ENCODE measurements at places on chromosomes 3 and 15. TPM values are rescaled to one million over a fixed set of nuclear protein-coding genes. Genes with fewer than 3 reads are reported as not detected.
A peak's percentile ranks its signal among the peaks of the same experiment; 100 is the strongest.

DNA sequence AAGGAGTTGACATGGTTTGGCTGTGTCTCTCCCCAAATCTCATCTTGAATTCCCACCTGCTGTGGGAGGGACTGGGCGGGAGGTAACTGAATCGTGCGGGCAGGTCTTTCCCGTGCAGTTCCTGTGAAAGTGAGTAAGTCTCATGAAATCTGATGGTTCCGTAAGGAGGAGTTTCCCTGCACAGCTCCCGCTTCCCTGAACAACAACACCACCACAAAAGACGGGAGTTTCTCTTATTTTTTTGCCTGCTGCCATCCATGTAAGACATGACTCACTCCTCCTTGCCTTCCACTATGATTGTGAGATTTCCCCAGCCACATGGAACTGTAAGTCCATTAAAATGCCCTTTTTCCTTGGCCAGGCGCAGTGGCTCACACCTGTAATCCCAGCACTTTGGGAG, 22.7 kb downstream of the XXYLT1 start:
- DNase-seq, result no peak

DNA sequence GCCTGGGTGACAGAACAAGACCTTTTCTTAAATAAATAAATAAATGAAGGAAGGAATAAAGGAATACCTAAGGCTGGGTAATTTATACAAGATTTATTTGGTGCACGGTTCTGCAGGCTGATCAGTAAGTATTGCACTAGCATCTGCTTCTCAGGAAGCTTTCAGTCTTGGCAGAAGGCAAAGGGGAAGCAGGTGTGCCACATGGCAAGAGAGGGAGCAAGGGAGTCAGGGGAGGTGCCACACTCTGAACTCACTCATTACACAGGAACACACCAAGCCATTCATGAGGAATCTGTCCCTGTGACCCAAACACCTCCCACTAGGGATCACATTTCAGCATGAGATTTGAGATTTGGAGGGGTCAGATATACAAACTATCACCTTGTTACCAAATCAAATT, 56.4 kb downstream of the PRKCI start:
- DNase-seq, result no peak

DNA sequence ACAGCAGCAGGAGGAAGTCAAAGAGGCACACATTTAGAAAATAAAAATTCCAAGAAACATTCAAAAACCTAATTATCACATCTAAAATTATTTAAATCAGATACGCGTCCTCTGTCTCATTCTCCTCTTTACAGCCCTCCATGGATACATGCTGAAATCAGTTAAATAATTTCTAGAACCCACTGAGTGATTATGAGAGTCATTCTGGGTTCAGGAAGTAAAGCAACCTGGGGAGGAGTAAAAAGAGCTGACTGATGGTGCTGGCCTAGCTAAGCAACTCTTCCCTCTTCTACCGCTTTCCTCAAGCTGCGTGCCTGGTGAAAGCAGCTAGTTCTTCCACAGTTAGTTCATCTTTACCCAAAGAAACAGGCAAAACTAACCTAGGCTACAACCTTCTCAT, 48.7 kb downstream of the RAF1 start:
- DNase-seq, result no peak

DNA sequence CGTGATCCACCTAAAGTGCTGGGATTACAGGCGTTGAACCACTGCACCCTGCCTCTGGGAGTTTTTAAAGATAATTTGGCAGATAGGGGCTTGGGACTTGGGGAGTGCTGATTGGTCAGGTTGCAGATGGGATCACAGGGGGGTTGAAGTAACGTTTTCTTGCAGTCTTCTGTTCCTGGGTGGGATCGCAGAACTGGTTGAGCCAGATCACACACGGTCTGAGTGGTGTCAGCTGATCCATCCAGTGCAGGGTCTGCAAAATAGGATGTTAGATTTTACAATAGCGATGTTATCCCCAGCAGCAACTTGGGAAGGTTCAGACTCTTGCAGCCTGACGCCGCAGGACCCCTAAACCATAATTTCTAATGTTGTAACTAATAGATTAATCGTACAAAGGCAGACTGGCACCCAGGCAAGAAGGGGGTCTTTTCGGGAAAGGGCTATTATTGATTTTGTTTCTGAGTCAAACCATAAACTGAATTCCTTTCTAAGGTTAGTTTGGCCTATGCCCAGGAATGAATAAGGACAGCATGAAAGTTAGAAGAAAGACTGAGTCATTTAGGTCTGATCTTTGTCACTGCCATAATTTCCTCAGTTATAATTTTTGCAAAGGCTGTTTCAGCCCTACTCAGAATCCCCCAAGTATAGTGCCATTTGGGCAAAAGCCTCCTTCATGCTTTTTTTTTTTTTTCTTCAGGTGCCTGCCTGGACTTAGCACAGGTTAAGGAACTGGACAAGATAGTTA, 1.5 kb upstream of the CA12 start:
- DNase-seq, result no peak

GRCh38 chr3:127820826-127821313, 1.4 kb downstream of the MGLL start:
- no peak for DNase-seq

DNA sequence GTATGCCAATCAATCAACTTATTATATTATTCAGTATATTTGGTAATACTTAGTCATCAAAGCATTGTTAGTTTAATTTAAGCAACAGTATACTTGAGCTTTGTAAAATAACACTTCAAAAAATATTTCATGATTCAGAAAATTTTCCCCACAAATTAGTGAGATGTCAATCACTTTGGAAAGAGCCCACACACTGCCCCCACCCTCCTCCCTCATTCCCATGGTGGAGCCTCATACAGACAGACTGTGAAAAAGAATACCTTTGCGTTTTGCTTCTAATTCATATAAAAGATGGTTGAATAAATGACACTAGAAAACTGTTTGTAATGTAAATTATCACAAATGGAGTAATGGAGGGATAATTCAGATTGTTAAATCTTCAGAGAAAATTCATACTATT, 43.3 kb upstream of the MYO5C start:
- no peak for DNase-seq

Gene VPS18
- total RNA-seq, result 16.4 TPM

Gene ZNF717
- total RNA-seq, result 4.8 TPM

- DNase-seq, result peak; percentile 33
Measured at GRCh38 chr3:48847053-48847503, 596 bp downstream of the PRKAR2A start.

Gene ARRDC4
- 2.2 TPM for total RNA-seq

Gene MON1A
- total RNA-seq, result 18.0 TPM

Measured in activated T-cell treated with anti-CD3 and anti-CD28 coated beads, Interleukin-2, amount 50 U/mL, for 4 hours (primary cell).